ENCODE measurements at places on chromosomes 7 and 10.

DNA sequence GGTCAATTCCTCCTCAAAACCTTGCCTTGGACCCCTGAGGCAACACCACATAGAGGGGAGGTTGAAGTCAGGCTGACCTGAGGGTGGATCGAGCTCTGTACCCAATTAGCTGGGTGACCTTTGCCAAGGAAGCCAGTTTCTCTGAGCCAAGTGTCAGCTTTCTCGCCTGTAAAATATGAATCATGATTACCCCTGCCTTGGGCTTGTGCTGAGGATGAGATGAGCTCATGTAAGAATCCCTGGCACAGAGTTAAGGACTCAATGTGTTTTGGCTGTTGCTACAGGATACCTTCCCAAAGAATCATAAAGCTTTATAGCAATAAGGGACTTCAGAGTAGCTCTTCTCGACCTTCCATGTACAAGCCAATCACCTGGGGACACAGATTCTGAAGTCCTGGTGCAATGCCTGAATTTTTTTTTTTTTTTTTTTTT lies 43.5 kb upstream of the CACUL1 start:
- DNase-seq, result no peak

DNA sequence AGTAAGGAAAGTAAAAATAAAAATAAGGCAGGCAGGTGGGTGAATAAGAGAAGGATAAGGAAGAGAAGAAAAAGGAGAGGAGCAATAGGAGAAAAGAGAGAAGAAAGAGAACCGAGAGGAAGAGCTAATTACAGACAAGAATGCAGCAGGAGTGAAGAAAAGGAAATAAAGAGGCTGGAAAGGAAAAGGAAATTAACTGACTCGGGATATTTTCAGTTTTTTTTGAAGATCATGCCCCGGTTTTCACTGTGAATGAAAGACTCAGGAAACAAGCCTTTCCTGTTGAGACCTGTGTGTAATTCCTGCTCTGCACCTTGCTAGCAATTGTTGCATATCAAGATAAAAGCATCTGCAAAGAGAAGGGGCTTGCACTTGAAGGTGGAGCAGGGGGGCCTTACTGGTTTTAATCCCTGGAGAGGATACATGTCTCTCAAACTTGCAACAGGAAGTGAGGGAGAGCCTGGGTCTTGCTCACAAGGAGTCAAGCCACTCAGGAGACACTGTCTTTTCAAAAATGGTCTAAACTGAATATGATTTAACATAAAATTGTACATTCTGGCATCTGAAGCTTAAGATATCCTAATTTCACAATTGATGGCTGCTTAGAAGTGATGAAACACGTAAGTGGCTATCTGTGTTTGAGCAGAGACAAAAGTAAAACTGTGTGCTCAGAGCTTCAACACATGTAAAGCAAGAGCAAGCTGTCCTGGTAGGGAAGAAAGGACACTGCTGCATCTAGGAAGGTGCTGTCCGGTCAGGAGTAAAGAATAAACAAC lies 157.6 kb downstream of the FAM107B start:
- DNase-seq, result no peak

DNA sequence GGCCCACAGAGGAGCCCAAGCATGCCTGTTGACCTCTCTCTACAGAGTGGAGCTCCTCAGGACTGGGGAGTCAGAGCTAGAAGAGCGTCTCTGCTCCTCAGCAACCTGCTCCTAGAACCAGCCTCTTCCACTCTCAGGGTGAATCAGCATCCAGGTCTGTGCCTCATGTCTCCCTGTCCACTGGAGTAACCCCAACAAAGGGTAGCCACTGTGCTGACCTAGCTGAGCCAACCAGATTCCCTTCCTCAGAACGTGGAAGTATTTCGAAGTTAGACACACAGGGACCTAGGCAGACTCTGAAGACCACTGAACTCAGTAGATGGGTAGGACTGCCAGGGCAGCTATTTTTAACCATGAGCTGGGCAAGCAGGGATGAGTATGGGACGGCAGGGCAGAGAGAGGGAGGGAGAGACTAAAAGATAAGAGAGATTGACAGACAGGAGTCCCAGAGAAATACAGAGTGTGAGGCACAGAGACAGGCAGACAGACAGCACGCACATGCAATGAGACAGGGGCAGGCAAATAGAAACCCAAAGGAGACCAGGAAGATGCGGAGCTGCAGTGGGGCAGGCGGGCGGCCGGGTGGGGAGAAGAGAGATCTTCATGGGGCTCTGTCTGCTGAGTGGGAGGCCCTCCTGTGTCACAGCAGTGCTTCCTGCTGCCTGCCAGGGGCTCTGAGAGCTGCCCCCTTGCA lies 56.7 kb downstream of the OSBPL3 start:
- DNase-seq, result no peak

DNA sequence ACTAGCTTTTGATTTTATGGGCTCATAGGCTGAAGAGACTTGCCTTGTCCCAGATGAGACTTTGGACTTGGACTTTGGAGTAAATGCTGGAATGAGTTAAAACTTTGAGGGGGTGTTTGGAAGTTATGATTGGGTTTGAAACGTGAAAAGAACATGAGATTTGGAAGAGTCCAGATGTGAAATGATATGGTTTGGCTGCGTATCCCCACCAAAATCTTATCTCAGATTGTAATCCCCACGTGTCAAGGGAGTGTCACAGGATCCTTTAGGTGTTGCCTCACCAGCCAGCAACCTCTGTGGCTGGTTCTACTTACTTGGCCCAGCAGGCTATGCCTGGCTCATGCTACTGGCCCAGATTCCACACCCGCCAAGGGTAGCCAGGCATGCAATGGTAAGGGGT lies 119.6 kb upstream of the NPY start:
- DNase-seq, result no peak

DNA sequence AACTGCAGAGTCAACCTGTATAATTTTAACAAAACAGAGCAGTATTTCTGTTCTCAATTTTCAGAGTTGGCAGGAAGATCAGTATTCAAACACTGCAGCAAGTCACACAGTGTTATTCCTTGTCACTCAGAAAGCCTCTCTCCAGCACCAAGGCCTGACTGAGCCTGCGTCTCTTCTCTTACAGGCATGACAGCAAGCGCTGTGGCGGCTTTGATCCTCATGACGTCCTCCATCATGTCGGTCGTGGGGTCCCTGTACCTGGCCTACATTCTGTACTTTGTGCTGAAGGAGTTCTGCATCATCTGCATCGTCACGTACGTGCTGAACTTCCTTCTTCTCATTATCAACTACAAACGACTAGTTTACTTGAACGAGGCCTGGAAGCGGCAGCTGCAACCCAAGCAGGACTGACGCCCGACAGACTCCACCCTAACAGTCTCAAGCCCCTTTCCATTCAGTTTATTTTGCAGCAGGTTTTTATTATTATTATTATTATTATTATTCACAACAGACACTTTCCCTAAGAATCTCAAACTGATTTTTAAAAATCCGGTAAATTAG lies 28.0 kb downstream of the GUSB start:
- no peak for DNase-seq

DNA sequence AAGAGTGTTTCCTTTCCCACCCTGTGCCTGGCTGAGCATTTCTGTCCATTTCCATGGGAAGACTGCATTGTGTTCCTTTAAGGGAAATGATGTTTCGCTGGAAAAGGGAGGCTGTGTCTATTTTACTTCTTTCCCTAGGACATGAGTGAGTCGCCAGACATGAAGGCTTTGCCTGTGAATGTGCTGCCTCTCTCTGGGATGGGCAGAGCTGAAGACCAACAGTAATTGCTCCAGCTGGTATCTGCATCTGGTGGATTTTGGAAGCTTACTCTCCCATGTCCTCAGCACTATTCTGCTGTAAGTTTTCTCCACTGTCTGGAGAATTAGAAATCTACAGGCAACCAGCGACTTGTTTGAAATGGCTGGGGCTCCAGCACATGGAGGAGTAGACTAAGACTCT lies 264.6 kb upstream of the BMPER start:
- DNase-seq, result no peak

GRCh38 chr10:53382543-53382942 lies 610.0 kb upstream of the MBL2 start:
- DNase-seq, result no peak

DNA sequence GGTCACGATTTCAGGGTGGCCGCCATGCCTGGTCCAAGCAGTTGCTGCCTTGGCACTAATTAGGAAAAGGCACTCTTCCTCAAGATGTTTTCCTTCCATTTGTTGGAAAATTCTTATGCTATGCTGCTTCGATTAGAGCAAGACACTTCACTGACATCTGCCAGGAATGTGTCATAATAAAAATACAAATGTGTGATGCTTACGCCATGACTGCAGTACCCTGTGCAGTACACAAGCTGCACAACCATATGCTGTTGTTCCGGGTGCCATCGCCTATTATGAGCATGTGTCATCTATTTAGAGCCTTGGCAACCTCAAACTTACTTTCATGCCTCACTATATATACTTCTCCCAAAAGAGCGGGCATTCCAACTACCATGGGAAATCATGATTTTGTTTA lies 14.9 kb upstream of the MPP7 start:
- no peak for DNase-seq

DNA sequence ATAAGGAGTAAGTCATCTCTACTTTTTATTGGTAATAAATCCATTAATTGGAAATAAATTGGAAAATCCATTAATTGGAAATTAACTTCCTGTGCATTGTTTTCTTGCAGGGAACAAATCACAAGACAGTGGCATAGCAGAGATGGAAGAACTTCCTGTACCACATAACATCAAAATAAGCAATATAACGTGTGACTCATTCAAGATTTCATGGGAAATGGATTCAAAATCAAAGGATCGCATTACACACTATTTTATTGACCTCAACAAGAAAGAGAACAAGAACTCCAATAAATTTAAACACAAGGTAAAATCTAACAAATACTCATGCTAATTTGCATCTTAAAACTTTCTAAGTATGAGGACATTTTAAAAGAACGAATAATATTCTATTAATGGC lies 57.8 kb downstream of the PHYHIPL start:
- DNase-seq, result no peak

DNA sequence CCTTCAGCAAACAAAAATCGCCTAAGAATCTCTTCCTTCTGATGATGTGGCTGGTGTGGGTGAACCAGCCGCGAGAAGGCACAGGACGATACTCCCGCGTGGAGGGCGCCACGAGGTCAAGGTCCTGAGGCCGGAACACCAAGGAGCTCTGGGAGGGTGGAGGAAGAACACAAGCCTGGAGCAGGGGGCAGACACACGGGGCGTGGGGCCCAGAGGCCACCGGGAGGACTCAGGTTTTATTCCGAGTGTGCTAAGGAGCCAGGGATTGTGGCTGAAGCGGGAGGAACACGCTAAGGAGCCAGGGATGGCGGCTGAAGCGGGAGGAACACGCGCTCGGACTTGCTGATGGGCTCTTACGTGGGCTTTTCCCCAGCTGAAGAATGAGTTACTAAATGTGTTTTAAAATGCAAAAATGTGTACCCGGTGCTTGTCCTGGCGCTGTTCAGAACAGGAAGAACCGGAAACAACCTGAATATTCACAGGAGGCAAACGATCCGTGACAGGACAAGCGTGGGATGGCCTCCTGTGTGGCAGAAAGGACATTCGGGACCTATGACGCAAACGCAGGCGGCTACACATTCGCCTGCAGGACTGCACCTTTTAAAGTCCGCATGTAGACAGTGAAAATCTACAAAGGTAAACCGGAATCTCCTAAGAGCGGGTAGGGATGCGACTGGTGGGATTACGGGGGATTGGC lies 64.0 kb downstream of the MAD1L1 start:
- DNase-seq, result no peak

- no peak for DNase-seq
These were observed 90.3 kb downstream of the ANK3 start for GRCh38 chr10:60299390-60299778.

DNA sequence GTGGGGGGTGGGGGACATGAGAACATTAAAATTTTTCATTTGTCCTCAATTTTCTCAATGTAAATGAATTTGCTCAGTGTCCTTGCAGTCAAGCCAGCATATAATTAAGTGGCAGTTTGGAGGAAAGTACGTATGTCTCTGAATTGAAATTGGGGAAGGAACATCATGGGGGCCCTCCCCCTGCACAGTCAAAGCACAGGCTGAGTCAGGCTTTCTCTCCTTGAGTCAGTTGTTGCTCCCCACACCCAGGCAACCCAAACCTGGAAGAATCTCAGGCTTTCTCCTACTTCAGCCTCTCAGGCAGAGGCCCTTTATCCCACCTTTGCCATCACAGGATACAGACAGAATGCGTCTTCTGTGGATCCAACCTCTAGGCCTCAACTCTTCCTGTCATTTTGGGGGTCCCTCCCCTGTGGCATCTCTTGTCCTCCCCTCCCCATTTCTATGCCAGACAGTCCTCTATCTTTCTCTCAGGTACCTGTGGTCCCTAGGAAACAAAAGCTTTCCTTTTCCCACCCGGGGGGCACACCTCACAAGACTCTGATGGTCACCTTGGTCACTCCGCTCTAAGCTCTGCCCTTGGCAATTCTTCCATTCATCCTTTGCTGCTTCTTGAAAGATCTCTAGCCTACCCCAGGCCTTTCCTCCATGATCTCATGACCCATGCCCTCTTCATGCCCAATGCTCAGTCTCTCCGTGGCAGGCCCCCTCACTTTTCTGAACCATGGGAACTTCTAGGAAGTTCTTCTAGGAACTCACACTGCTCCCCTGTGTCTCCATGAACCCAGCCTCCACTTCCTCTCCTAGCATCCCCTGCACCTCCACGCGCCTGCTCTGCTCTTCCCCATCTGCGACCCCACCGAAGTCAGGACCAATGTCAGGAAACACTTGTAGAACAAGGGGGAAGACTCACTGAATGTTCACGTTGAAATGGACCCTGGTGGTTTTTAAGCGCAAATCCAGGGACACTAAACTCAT lies 40.4 kb downstream of the CREB3L2 start:
- DNase-seq, result no peak

GRCh38 chr7:15686957-15687545 lies 568 bp upstream of the MEOX2 start:
- no peak for DNase-seq

DNA sequence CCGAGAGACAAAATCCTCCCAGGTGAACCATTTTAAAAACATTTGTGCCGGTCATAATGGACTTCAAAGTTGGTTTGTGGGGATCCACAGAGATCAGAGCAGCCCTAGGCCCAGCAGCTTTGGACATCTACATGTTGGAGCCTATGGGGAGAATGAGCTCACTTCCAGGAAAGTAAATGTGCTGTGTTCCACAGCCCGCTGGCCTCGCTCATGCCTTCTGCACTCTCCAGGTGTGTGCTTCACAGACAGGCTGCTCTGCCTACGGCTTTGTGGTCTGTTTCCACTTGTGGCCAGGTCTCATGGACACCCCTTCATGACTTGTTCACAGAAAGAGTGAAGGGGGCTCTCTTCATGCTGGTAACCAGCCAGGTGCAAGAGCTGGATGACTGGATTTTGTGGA lies 141.6 kb downstream of the ADARB2 start:
- no peak for DNase-seq

- no peak for DNase-seq
These were observed 60.5 kb upstream of the COL13A1 start for GRCh38 chr10:69741252-69741651.

- DNase-seq, result no peak
These were observed 6.3 kb downstream of the MTPN start for GRCh38 chr7:135970682-135971365.

GRCh38 chr7:143283381-143283780 lies 1.4 kb upstream of the TMEM139 start:
- no peak for DNase-seq

GRCh38 chr10:86646933-86647332 lies 7.4 kb upstream of the OPN4 start:
- DNase-seq, result no peak
